M059J (cell line): ENCODE measurements at places on chromosomes 1 and 21. TPM values are rescaled to one million over a fixed set of nuclear protein-coding genes. Genes with fewer than 3 reads are reported as not detected.
A peak's percentile ranks its signal among the peaks of the same experiment; 100 is the strongest.

GRCh38 chr1:170309389-170310013, 163.7 kb downstream of the NTMT2 start:
- peak; percentile 83 for DNase-seq

Gene ZNF670
- 5.4 and 9.3 TPM in 2 replicates for total RNA-seq

Gene CGN
- total RNA-seq = 0.52 and 1.5 TPM in 2 replicates

Gene CCDC30
- 0.34 TPM in 1 of 2 replicates, not detected in the other for total RNA-seq

Gene NUAK2
- total RNA-seq = 6.7 and 8.4 TPM in 2 replicates

- DNase-seq = peak; percentile 87
Observed at GRCh38 chr1:201184307-201185122, 6.1 kb upstream of the IGFN1 start.

GRCh38 chr1:228281631-228282328, 73.9 kb downstream of the OBSCN start:
- DNase-seq = no peak

GRCh38 chr1:17335821-17336710, 28.1 kb downstream of the PADI4 start:
- DNase-seq = peak; percentile 76

DNA sequence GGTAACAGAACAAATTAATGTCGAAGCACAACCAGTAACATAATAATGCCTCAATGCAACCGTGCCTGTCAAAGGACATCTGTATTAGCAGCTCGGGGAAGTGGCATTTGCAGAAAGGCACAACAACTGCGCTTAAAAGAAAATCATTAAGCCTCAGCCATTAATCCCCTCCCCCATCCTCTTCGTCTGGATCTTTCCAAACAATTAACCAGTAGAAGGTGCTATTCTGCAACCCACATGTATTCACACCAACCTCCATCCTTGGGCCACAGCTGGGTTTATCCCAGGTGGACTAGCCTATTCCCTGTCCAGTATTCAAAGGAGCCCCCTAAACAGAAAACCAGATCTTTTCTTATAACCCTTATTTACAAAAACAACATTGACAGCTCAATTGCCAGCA, 2.6 kb downstream of the RERE start:
- DNase-seq = no peak

GRCh38 chr1:180951836-180952656, 39.3 kb downstream of the KIAA1614 start:
- no peak for DNase-seq

DNA sequence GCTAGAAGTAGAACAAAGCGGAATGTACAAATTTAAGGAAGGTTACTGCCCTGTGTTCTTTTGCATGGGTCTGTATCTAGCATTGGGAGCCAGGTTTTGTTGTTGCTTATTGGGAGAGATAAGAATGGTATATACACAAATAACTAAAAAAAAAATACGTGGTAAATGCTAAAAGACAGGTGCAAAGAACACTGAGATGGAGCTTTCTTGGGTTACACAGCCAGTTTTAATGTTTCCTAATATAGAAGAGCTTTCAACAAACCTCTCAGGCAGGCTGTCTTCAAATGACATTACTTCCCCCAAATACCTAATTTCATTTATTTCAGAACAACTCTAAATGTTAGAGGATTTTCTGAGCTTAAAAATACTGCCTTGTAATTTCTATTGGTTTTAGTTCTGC, 1.4 kb upstream of the MDM4 start:
- no peak for DNase-seq

Gene TMEM200B
- 3.5 and 4.6 TPM in 2 replicates for total RNA-seq

GRCh38 chr1:187848321-187848720, 1019.6 kb downstream of the PLA2G4A start:
- no peak for DNase-seq

DNA sequence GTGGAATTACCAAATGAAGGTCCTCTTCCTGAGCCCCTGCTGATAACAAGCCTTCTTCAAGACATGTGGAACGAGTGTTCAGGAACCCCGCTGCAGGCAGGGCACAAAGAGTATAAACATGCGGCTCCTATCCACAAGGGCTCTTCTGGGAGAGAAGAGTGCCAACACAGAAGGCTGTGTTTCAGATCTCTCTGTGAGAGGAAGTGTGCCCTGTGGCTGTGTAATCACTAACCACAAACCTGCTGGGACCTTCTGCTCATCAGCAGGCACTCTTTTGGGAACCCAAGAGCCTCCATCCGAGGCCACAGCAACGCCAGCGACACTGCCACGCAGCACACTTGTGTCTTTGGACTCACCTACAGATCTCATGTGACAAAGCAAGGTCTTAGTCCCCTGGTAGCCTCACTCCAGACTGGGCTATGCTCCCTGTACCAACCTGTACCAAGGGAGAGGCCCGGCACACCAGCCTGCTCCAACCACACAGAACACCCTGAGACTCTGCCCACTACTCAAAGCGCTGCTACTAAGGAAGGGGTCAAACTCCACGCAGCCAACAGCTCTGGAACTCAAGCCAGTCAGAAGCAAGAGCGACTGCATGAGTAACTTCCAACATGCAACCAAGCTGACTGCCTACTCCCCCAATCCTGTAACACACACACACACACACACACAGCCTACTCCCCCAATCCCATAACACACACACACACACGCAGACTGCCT, 7.8 kb downstream of the PTTG1IP start:
- DNase-seq = peak; percentile 47

GRCh38 chr1:10744654-10745238, 51.7 kb downstream of the CASZ1 start:
- no peak for DNase-seq

DNA sequence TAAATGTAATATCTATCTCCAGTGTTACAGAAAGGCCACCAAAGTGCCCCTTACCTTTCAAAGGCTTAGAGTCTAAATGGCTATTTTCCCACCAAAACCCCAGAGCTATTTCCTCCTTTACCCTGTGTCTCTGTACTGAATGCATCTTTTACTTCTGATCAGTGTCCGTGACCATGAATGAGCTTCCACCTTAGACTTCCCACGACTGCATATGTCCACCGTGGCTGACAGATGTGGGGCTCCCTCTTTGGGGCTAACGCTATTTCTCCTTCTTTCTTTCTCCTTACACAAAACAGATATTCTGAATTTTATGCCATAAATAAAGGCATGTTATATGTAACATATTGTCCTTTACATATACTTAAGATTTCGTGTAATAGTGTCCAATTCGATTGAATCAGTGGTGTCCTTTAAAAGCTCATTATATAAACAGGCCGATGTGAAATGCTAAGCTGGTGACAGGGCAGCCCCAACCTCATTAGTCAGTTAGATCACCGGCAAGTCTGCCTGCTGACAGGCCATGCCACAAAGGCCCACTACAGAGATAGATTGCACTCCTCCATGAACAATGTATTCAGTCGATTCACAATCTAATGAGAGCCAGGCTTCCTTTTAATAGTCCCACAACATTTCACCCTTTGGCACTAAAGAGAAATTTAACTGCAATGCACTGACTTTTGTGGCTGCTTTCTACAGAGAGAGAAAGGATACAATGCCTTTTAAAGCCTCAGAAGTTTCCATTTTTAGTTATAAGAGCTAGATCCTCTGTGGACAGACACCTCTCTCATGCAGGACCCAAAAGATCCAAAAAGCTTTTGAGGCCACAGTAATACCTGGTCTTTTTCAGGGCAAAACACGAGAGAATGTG, 297.9 kb downstream of the PCP4 start:
- no peak for DNase-seq

Gene FGR
- 0.17 TPM in 1 of 2 replicates, not detected in the other for total RNA-seq

Gene MANEAL
- total RNA-seq = 6.5 and 7.2 TPM in 2 replicates

- no peak for DNase-seq
Observed at GRCh38 chr1:161735837-161736236, 13.7 kb upstream of the DUSP12 start.

DNA sequence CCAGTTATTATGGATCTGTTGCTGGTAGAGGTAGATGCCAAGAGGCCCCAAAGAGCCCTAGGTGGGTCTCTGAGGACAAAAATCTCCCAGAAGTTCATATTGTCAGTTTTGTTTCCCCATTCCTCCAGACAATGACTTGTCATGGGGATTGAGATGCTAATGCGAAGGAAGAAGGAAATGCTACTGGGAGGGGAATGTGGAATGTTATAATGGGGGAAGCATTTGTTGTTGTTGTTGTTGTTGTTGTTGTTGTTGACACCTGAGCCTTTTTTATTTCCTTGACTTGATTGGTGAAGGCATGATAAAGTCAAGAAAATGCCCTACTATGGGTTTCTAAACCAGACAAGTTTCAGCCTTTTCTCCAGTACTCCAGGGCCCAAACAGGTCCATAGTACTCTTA, 108.9 kb downstream of the BEND5 start:
- no peak for DNase-seq

Gene LCK
- 0.12 TPM in 1 of 2 replicates, not detected in the other for total RNA-seq

Gene CFAP57
- total RNA-seq = 0.67 TPM in 1 of 2 replicates, not detected in the other

DNA sequence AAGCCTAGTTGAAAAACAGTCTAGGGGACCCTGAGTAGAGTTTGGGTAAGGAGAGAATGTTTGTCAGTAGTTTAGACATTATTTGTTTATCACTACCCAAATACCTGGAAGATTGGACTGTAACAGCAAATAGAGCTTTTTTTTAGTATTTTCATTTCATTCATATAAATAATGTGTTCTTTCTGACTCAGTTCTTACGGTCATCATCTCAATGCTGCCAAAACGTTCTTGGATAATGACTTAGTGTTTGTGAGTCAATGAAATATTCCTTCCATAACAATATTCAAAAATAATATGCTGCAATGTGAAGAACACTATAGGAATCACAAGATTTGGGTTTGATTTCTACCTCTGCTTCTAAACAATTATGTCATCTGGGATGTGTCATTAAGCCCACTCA, 400.0 kb upstream of the PKN2 start:
- no peak for DNase-seq

DNA sequence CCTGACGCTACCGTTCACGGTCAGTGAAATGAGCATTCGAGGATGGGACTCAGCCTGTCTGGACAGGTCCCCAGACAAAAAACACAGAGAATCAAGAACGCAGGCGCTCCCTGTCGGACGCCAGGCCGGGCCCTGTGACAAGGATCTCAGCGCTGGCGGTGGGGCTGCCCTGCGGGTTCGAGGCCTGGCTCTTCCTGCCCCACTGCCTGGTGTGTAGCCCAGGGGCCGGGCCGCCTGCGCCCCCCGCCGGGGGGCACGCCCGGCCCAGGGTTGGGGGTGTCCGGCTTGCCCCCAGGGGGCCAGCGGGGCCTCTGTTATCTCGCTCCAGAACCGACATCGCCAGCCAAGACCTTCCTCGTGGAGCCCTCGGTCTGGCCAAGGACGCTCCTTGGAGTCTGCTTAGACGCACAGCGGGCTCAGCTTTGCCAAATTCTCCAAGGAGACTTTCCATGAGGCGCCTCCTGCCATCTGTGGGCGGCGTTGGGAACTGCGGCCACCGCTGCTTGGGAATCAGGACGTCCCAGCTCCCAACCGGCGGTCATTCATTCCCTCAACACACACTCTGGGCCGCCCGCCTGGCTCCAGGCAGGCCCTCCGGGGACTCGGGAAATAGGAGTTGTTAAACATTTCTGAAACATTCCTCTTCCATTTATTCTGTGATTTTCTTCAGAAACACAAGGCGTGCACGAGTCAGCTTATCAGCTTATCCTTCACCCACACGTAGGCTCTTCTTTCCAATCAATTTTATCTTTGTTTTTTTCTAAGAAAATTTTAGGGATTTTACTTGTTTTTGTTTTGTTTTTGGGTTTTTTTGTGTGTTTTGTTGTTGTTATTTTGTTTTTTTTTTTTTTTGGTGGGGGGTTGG, 11.3 kb upstream of the RIPK4 start:
- DNase-seq = peak; percentile 97

Gene FMO4
- total RNA-seq = 9.9 and 10.2 TPM in 2 replicates

GRCh38 chr1:61143821-61144424, 61.6 kb downstream of the NFIA start:
- no peak for DNase-seq

Gene PROX1
- total RNA-seq = 0.02 and 0.17 TPM in 2 replicates

DNA sequence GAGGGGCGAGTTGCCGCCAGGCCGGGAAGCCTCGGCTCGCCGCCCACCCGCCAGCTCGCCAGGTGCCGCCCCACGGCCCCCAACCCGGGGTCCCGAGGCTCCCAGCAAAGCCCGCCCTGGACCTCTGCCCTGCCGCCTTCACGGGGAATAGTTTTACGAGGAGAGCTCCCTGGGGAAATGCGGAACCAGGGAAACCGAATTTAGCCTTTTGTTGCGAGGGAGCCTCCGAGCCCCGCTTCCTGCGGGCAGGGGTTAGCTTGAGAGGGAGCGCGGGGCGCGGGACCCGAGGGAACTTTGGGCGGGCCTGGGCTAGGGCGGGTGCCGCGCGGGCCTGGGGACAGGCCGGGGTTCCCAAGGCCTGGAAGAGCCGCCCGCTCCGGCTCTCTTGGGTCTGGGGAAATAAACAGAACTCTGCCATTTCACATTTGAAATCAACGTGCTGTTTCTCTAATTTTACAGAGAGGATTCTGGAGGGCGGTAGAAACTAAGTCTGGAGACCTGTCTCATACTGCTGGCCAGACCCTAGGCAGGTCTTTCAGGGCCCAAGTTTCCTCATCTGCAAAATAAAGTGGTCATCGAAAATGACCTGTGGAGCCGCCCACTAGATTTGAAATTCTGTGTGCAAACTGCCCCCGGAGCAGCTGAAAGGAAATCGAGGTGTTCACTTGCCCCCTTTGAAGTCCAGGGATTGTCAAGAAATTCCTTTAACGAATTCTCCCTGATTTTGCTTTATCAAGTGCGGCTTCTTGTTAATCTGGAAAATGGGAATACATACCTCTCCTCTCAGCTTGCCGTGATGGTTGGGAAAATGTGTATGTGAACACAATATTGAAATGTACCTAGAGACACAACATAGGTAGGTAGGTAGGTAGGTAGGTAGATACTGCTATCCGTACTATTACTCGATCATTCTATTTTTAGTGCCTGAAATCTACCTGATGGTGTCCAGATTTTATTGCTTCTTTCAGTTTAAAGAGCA, 749 bp upstream of the GLUL start:
- DNase-seq = peak; percentile 36

DNA sequence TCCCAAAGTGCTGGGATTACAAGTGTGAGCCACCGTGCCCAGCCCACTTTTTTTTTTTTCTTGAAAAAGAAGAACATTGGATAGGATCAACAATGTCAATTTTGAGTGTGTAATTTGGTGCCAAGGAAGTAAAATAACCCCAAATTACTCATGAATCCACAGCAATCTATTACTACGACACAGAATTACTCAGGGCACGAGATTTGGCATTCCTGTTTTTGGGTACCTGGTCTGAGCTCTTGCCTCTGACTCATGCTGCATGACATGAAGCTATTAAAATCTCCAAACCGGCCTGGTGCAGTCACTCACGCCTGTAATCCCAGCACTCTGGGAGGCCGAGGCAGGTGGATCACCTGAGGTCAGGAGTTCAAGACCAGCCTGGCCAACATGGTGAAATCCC, 10.4 kb downstream of the RNF19B start:
- DNase-seq = peak; percentile 94

GRCh38 chr21:42892931-42893755, at the start of gene NDUFV3:
TSS of gene NDUFV3 (plus strand) at chr21:42893309. CDS start at chr21:42893334, 25 bp downstream.
- DNase-seq = peak; percentile 99
